ENCODE measurements at places on chromosomes 4 and X.

DNA sequence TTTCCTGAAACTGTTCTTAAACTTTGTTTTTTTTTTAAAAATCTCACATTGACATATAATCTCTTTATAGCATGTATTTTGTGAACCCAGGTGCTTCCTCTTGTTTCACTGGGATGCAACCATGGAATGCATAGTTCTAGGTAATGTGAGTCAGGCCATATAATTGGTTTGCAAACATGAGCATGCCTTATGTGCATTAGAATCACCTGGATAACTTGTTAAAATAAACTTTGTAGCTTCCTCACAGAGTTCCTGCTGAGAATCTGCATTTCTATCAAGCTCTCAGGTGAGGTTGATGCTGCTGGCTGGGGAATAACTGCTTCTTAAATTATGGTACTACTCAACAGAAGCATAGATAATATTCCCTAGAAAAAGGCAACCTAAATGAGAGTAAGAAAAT lies 940.3 kb upstream of the LCORL start:
- no peak for DNase-seq

GRCh38 chr4:89156174-89156914 lies 45.0 kb downstream of the TIGD2 start:
- DNase-seq, result no peak

DNA sequence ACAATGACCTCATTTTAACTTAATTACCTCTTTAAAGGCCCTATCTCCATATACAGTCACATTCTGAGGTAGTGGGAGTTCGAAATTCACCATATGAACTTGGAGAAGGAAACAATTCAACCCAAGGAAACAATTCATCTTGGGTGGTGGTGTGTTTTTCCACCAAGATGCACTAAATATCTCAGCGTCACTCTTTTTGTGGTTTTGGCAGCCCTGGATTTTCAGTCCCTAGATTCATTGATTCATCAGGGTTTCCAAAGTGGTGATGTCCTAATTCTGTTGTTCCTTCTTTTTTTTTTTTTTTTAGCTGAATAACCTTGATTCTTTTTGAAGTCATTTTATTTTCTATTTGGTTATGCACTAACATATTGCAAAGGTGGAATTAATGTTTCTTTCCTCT lies 162.6 kb upstream of the RAPGEF2 start:
- no peak for DNase-seq

GRCh38 chr4:165079476-165079875 lies 25.8 kb downstream of the TRIM75 start:
- no peak for DNase-seq

- no peak for DNase-seq
Observed at GRCh38 chrX:150872773-150873336, 25.6 kb downstream of the CD99L2 start.
